ENCODE measurements at places on chromosomes 12 and 14.

DNA sequence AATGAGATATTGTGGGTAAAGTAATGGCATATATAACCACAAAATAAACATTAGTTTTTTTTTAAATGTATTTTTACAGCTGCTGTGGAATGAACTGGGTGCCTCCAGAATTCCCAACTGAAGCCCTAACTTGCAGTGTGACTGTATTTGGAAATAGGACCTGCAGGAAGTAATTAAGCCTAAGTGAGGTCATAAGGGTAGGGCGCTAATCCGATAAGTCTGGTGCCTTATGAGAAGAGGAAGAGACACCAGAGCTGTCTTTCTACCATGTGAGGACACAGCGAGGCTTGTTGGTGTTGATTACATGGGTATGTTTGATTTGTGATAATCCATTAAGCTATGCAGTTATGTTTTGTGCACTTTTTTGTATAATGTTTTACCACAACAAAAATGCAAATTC is 136.8 kb downstream of the TPH2 start:
- DNase-seq, result no peak

GRCh38 chr12:123231931-123232330 is 1.0 kb downstream of the MPHOSPH9 start:
- DNase-seq, result no peak

DNA sequence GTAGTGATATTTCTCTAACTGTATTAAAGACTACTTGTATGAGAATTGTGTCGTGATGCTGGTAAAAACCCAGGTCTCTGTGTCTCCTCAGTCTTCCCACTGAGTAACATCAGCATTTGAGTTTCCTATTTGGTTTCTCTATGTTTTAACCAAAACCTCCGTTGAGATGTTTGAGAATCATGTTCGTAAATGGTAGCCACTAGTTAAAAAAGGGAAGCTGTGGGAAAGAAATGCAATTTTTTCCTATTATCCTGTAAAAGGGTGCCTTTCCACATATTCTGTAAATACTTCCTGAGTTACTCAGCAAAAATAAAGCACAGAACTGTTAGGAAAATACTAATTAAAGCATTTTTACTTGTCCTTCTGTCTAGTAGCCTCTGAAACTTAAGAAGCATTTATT is 7.0 kb downstream of the CLEC1B start:
- no peak for DNase-seq

- no peak for DNase-seq
Measured at GRCh38 chr12:52929538-52929937, 19.4 kb upstream of the KRT18 start.

DNA sequence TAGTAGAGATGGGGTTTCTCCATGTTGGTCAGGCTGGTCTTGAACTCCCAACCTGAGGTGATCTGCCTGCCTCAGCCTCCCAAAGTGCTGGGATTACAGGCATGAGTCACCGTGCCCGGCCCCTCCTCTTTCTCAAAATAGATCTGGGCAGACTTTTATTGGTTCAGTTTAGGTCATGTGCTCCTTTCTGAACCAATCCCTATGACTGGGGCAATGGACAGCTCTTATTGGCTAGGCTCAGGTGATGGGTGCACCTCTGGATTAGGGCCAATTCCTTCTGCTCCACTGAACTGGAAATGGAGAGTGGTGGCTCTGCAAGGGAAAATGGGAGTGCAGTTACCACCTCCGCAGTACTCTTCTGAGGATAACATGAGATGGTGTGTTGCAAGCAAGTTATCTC is 6.2 kb upstream of the ATP6V0A2 start:
- no peak for DNase-seq

GRCh38 chr12:81450920-81451739 is 308.0 kb downstream of the PPFIA2 start:
- DNase-seq, result no peak

DNA sequence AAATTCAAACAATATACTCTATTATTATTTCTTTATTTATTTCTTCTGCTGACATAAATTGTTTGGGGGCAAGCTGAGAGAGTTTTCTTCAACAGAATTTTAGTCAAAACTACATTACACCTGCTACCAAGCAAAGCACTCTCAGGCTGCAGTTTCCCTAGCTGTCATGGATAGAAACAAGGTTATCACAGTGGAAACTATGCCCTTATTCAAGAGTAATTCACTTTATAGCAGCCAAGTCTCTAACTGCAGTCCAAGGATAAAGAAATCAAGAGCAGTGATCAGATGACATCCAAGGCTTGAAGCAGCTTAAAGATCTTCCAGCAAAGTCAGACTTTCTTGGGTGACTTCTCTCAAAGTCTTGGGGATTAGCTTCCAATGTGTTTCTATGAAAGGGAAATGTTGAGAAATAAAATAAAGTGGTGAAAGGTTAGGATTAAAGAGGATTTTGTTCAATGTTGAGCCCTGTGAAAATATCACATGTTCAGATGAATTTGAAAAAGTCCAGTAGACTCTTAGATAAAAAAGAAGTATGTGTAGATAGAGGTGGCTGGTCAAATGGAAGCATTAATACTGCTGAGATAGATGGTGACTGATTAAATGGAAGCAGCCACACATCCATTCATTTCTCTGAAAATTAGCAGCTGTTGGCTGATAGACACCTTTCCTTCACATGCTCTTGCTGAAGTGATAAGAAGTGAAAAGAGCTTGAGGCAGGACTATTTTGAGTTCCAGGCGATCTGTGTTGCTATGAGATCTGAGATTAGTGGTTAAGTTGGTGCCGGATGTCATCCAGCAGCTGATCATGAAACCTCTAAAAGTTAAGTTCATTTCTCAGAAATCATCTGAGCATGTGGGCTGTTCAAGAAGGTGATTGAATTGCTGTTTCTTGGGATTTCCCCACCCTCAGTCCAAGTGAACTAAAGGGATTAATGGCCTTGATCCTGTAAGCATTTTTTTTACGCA is 257.8 kb upstream of the BTG1 start:
- DNase-seq, result no peak

DNA sequence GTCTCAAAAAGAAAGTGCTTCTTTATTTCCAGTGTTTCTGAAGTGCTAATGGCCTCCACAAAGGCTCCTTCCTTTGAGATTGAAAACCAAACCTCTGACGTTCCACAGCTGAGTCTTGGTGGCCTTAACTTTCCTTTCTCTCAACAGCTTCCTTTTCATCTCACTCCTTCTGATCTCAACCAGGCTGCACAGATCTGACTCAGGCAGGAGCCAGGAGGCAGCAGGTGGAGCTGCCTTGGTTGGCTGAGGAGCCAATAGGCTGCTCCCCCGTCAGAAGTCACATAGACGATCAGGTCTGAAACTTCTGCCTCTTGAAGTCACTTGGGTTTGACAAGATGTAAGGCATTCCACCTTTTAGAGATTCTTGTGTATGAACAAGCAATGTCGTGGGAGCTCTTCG is 9.1 kb upstream of the KCNA5 start:
- peak; percentile 42 for DNase-seq
